Activated T-helper 2 cell treated with anti-CD3 and anti-CD28 coated beads, Interferon-gamma antibody, Interleukin-2, Interleukin-4, amounts not matched to agents 10 μg/mL and 5 μg/mL and 100 μg/mL, durations not matched to agents 14 hours and 24 hours and 36 hours (primary cell): ENCODE measurements at places on chromosomes 11 and 22.

DNA sequence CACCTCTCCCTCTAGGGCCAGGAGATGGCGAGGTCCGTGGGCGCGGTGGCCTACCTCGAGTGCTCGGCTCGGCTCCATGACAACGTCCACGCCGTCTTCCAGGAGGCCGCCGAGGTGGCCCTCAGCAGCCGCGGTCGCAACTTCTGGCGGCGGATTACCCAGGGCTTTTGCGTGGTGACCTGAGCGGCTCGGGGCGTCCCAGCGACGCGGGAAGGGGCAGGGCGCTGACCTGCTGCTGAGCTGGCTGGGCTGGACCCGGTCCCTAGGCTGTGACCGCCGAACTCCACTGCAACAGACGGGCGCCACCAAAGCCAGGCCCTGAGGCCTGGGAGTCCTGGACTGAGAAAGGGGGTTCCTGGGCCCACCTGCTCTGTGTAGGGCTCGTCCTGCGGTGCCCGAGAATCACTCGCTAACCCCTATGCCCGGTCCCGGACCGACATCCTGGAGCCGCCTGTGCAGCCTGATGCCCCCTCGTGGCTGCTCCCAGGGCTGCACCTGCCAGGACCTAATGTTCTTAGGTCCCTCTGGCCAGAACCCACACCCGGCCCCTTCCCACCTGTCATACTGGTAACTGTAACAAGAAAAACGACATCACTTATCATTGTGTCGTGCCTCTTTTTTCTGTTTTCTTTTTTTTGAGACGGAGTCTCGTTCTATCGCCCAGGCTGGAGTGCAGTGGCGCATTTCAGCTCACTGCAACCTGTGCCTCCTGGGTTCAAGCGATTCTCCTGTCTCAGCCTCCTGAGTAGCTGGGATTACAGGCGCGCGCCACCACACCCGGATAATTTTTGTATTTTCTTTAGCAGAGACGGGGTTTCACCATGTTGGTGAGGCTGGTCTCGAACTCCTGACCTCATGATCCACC is 15.0 kb downstream of the RHOD start:
- peaks cover 11% of the 10 kb centered on the region for H3K27me3 ChIP-seq
- peak overlapping the region; percentile 37 for H3K4me3 ChIP-seq
- peak; percentile 65 for DNase-seq
- H3K4me1 ChIP-seq = no peaks in the 10 kb centered on the region
- no peak overlapping the region for H3K27ac ChIP-seq

GRCh38 chr11:116826751-116827431 is 2.8 kb upstream of the APOC3 start:
- no peaks in the 10 kb centered on the region for H3K4me1 ChIP-seq
- H3K4me3 ChIP-seq = no peak overlapping the region
- DNase-seq = no peak
- no peaks in the 10 kb centered on the region for H3K36me3 ChIP-seq
- no peaks in the 10 kb centered on the region for H3K27me3 ChIP-seq

GRCh38 chr11:103749158-103749557 is 287.3 kb upstream of the DDI1 start:
- no peaks in the 10 kb centered on the region for H3K4me1 ChIP-seq
- H3K36me3 ChIP-seq = no peaks in the 10 kb centered on the region
- no peak for DNase-seq
- H3K27ac ChIP-seq = no peak overlapping the region
- no peak overlapping the region for H3K4me3 ChIP-seq
- no peaks in the 10 kb centered on the region for H3K27me3 ChIP-seq

- no peak overlapping the region for H3K4me3 ChIP-seq
- no peaks in the 10 kb centered on the region for H3K27me3 ChIP-seq
- peaks cover 37% of the 10 kb centered on the region for H3K4me1 ChIP-seq
- no peak for DNase-seq
These were observed 19.4 kb upstream of the MYO18B start for GRCh38 chr22:25722626-25723025.

- no peaks in the 10 kb centered on the region for H3K27me3 ChIP-seq
- no peaks in the 10 kb centered on the region for H3K36me3 ChIP-seq
- H3K27ac ChIP-seq = no peak overlapping the region
These were observed 216.8 kb downstream of the FAT3 start for GRCh38 chr11:92441443-92441726.

DNA sequence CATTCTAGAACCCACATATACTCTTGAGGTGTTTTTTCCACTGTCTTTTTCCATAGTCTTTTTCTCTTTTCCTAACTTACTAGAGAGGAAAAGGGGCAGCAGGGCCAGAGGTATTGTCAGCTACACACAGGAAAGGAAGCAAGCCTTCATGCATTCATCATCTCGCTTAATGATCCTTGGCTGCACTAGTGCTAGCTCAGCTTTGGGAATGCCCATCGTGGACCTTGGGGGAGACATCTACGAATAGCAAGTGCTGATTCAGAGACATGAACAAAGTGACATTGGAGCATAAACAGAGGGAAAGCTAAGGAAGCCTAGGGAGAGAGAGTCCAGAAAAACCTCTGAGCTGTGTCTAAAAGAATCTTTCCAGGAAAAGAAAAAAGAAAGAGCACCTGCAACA is 466.3 kb upstream of the ARHGAP42 start:
- no peak overlapping the region for H3K4me3 ChIP-seq
- no peaks in the 10 kb centered on the region for H3K4me1 ChIP-seq
- H3K27ac ChIP-seq = no peak overlapping the region
- no peaks in the 10 kb centered on the region for H3K27me3 ChIP-seq
- DNase-seq = no peak

- no peak overlapping the region for H3K4me3 ChIP-seq
- no peaks in the 10 kb centered on the region for H3K36me3 ChIP-seq
- peaks cover 6% of the 10 kb centered on the region for H3K27me3 ChIP-seq
- DNase-seq = no peak
- peaks cover 16% of the 10 kb centered on the region for H3K4me1 ChIP-seq
These were observed 2.6 kb downstream of the LIPT2 start for GRCh38 chr11:74490941-74491340.

DNA sequence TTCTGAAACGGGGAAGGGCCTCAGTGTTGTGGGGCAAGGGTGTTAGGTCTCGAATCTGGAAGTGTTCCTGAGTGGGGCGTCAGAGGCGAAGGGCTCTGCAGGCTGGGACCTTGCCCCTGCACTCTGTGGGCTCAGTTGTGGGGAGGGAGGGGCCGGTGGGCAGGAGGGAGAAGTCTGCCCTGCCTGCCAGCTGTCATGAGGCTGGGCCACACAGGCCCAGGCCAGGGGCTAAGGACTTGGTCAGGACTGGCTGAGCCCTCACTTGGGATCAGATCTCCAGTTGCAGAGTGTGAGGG is at the start of gene CRACR2B:
Gene CRACR2B, plus strand, starts transcription at position 23 of the 296 bp plus-strand sequence. CDS start 689 bp downstream, outside the sequence.
- DNase-seq = no peak
- peaks cover 32% of the 10 kb centered on the region for H3K27me3 ChIP-seq
- H3K27ac ChIP-seq = peak within 1 kb of the TSS; percentile 52
- H3K4me1 ChIP-seq = peaks cover 12% of the 10 kb centered on the region
- H3K4me3 ChIP-seq = peak within 1 kb of the TSS; percentile 69

DNA sequence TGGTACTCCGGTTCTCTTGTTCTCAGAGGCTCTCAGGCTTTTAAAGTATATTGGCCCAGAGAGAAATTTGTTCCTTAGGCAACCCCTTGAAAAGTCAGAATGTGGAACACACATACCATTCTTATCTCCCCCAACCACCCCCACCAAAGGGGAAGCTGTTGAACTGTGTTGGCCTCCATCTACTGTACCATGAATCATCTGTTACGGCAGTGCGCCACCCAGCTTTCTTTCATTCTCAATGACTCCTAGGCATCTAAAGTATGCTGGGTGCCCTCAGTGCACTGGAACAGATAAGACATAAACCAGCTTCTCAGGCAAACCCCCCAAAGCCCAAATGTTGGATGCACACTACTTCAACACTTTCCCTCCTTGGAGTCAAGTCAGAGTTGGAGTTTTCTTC is 696.2 kb upstream of the TENM4 start:
- H3K27ac ChIP-seq = no peak overlapping the region
- H3K4me3 ChIP-seq = no peak overlapping the region
- no peak for DNase-seq
- H3K36me3 ChIP-seq = no peaks in the 10 kb centered on the region
- no peaks in the 10 kb centered on the region for H3K4me1 ChIP-seq

GRCh38 chr22:32164075-32164860 is 5.2 kb upstream of the C22orf42 start:
- no peak for DNase-seq
- no peaks in the 10 kb centered on the region for H3K36me3 ChIP-seq
- H3K4me3 ChIP-seq = no peak overlapping the region
- H3K27ac ChIP-seq = no peak overlapping the region

- H3K27me3 ChIP-seq = no peaks in the 10 kb centered on the region
- DNase-seq = no peak
- H3K4me1 ChIP-seq = peaks cover 25% of the 10 kb centered on the region
- H3K27ac ChIP-seq = no peak overlapping the region
- H3K36me3 ChIP-seq = peaks cover 15% of the 10 kb centered on the region
- no peak overlapping the region for H3K4me3 ChIP-seq
These were observed 3.4 kb downstream of the DEPDC5 start for GRCh38 chr22:31757265-31757664.

DNA sequence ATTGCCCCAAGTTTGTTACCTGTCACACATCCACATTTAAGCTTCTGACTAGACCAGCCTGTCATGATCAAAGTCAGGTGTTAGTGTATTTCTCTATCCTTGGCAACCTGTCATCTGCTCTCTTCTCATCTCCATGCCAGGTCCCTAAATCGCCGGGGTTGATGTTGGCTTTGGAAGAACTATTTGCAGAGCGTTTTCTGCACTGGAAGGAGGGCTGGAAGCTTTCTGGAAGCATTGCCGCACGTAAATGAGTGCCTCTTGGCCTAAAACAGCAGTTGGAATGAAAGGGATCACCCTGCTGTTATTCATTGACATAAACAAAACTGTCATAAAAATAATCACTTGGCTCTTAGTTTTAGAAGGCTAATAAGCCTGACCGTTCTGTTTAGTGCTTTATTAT is 1.4 kb downstream of the TTC12 start:
- no peak for DNase-seq
- H3K27ac ChIP-seq = no peak overlapping the region
- peaks cover 11% of the 10 kb centered on the region for H3K36me3 ChIP-seq

- no peaks in the 10 kb centered on the region for H3K27me3 ChIP-seq
- H3K4me1 ChIP-seq = peaks cover 27% of the 10 kb centered on the region
- no peak overlapping the region for H3K4me3 ChIP-seq
- H3K36me3 ChIP-seq = peaks cover 37% of the 10 kb centered on the region
These were observed 6.8 kb downstream of the BET1L start for GRCh38 chr11:200224-201003.

DNA sequence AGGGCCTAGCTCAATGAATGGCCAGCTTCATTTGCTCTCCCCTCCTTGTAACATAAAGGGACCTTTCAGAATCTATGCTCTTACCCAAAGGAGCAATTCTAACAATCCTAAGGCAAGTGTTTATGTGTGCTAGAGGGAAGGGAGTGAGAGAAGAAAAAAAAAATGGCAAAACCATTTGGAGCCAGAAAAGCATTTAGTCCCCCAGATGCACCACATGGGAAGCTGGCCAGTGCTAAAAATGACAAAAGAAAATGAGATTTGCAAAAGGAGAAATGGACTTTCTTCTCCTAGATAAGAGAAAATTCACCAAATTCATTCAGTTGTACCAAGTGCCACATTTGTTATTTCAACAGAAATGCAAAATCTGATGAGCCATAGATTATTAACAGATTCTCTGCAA is 52.8 kb downstream of the SERGEF start:
- H3K27me3 ChIP-seq = no peaks in the 10 kb centered on the region
- no peak overlapping the region for H3K4me3 ChIP-seq
- H3K4me1 ChIP-seq = peaks cover 2% of the 10 kb centered on the region
- no peak overlapping the region for H3K27ac ChIP-seq

DNA sequence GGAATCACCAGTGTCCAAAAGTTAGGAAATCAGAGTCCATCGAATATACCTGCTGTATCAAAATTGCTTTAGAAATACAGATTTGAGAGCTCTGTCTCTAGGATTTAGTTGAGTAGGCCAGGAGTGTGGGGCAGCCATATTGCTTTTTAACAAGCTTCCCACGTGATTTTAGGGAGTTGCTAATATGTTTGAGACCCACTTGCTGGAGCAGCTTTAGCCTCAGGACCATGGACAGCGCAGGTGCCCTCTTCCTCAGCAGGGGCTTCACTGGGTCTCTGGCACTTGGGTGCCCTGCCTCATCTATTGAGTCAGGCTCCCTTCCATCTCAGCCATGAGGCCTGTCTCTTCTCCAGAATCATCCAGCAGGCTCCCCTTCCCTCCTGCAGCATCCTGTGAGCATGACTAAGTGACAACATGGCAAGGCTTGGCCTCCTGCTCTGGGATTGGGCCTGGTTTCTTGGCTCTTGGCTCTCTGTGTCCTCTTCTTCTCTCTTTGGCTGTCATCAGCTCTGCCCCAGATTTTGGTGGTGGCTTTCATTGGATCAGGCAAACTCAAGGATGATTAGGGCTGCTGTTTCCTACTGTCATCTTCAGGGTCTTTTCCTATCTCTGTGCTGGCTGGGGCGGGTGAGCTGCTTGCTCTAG is 70.0 kb downstream of the SGSM1 start:
- no peak overlapping the region for H3K4me3 ChIP-seq
- H3K27ac ChIP-seq = no peak overlapping the region
- DNase-seq = no peak
- H3K4me1 ChIP-seq = no peaks in the 10 kb centered on the region
- no peaks in the 10 kb centered on the region for H3K27me3 ChIP-seq
- no peaks in the 10 kb centered on the region for H3K36me3 ChIP-seq

DNA sequence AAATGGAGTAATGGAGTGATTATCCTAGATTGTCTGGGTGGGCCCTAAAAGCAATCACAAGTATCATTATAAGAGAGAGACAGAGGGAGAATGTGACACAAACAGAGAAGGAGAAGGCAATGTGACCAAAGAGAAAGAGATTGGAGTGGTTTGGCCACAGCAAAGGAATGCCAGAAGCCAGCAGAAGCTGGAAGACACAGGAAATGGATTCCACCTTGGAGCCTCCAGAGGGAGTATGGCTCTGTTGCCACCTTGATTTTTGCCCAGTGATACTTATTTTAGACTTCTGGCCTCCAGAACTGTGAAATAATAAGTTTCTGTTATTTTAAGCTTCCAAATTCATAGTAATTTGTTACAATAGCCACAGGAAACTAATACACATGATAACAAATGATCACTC is 36.8 kb upstream of the OR5P2 start:
- H3K4me3 ChIP-seq = no peak overlapping the region
- no peaks in the 10 kb centered on the region for H3K27me3 ChIP-seq
- no peak overlapping the region for H3K27ac ChIP-seq
- no peaks in the 10 kb centered on the region for H3K36me3 ChIP-seq
- no peaks in the 10 kb centered on the region for H3K4me1 ChIP-seq

- H3K4me3 ChIP-seq = peak overlapping the region; percentile 83
- peaks cover 2% of the 10 kb centered on the region for H3K36me3 ChIP-seq
- H3K27ac ChIP-seq = peak overlapping the region; percentile 65
- peaks cover 7% of the 10 kb centered on the region for H3K27me3 ChIP-seq
These were observed 371 bp downstream of the SMCO4 start for GRCh38 chr11:93542811-93543229.

DNA sequence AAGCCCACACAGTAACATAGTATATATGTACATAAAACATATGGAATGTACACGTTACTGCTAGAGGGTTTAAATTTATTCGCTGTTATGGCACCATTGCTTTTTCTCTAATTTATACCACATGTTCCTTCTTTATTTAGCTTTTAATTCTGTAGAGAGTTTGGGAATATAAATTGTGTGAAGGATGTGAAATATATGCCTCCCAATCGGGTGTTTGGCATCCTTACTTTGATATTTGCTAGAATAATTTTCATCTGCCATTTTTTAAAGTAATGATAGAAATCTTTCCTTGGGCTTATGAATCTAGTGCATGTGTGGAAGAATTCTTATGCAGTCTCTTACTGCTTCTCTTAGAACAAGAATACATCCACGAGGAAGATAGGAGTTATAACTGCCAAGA is 509.8 kb upstream of the RAG2 start:
- DNase-seq = no peak
- H3K36me3 ChIP-seq = no peaks in the 10 kb centered on the region
- H3K4me1 ChIP-seq = no peaks in the 10 kb centered on the region
- no peak overlapping the region for H3K4me3 ChIP-seq

- no peak overlapping the region for H3K27ac ChIP-seq
- H3K4me3 ChIP-seq = no peak overlapping the region
- no peaks in the 10 kb centered on the region for H3K4me1 ChIP-seq
- DNase-seq = no peak
- no peaks in the 10 kb centered on the region for H3K36me3 ChIP-seq
These were observed 514.2 kb downstream of the SOX6 start for GRCh38 chr11:15841931-15842740.
